Large intestine (tissue), 12 donors: ENCODE measurements at places on chromosomes 7 and 10.
A peak's percentile ranks its signal among the peaks of the same experiment; 100 is the strongest.

DNA sequence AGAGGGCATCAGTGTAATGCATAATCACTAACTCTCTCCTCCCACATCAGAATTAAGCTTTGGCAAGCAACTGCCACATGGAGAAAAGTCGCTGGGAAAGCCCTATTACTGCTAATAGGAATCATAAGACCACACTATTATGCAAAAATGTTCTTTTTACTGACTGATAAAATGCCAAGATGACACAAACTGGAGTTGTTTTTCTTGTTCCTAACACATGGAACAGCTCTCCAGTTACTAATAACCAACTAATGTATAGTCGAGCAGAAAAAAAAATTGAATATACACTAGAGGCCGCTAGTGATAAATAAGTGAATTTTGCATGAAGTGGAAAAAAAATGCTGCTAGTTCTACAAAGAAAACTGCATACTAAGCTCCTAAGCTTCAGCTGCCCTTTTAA, 165.6 kb downstream of the TPK1 start:
- peak; percentile 3 for DNase-seq

- DNase-seq = no peak
These were observed 8.6 kb downstream of the ZNF786 start for GRCh38 chr7:149081914-149082313.

GRCh38 chr10:65491799-65492198, 1434.0 kb upstream of the LRRTM3 start:
- DNase-seq = no peak

- DNase-seq = no peak
These were observed 262.2 kb upstream of the TCERG1L start for GRCh38 chr10:131573707-131574106.

- DNase-seq = no peak
These were observed 9.4 kb upstream of the KNDC1 start for GRCh38 chr10:133150656-133151055.

GRCh38 chr7:51198654-51199053, 118.0 kb downstream of the COBL start:
- DNase-seq = no peak

DNA sequence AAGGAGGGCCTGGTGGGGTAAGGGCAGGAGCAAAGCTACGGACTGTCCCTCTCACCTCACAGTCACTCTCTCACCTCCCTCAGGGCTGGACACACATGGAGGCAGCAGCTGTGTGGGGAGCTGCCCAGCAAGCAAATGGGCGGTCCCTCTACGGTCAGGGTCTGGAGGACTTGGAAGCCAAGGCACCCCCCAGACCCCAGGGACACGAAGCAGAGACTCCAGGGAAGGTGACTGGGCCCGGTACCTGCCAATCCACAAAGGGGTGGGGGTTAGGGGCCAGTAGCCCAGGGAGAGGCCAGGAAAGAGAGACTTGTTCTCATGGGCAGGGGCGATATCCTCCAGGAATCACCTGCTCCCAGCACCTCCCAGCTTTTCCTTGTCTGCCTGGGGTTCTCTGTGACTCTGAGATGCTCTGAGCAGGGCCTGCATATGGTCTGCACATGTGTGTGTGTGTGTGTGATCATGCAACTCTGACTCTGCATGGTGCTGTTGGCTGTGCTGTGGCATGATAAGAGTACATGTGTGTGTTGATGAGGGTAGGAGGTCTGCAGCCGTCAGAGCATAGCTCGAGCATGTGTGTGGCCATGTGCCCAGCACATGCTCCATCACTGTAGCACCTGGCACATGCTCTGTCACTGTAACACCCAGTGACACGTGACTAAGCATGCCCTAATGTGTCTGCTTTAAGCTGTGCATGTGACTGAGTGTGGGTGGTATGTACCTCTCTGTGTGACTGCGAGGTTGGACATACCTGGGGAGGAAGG, 4.6 kb upstream of the LDB3 start:
- no peak for DNase-seq

GRCh38 chr10:33731322-33731721, 396.9 kb upstream of the NRP1 start:
- DNase-seq = no peak

DNA sequence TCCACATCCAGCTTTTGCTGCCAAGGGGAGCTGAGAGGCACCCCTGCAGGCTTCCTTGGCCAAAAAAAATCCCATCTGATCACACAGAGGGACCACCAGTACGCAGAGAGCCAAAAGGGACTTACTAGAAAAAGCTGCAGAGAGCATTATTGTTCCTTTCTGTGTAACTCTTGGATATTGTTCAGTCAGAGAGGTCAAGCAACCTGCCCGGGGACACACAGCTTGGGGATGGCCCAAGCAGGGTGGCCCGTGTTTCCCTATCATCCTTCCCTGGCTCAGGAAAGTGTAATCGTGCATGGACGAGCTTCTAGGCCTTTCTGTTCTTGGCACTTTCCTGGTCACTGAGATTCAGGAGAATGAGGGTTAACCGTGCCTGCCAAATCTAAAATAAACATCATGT, 84.1 kb upstream of the SH2B2 start:
- DNase-seq = no peak

GRCh38 chr7:18020138-18020715, 7.4 kb downstream of the PRPS1L1 start:
- DNase-seq = no peak

DNA sequence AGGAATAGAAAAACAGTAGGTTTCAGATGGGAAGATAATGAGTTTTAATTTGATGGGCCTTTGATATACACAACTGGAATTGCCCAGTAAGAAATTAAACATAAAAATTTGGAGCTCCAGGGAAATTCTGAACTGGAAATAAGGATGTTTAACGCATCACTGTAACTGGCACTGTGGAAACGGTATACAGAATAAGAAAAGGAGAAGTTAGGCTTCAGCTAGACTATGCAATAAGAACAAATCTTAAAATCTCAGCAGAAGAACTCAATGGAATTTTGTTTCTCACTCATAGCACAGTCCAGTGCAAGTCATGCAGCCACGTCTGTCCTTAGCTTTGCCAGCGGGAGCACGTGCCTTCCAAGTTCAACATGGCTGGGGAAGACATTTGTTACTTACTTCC, 52.9 kb upstream of the FGL2 start:
- no peak for DNase-seq

DNA sequence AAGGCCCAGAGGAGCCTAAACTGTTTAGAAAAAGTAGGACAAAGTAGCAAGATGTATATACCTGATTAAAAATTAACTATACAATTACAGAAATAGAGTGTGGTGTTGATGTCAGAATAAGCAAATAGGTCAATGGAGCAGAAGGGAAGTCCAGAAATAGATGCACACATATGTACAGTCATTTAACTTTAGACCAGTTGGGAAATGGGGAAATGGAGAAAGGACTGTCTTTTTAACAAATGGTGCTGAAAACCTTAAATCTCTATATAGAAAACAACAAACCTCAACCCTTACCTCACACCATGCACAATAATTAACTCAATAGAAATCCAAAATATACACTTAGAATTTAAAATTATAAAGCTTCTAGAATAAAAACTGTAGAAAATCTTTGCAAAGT, 72.2 kb downstream of the CH25H start:
- no peak for DNase-seq

DNA sequence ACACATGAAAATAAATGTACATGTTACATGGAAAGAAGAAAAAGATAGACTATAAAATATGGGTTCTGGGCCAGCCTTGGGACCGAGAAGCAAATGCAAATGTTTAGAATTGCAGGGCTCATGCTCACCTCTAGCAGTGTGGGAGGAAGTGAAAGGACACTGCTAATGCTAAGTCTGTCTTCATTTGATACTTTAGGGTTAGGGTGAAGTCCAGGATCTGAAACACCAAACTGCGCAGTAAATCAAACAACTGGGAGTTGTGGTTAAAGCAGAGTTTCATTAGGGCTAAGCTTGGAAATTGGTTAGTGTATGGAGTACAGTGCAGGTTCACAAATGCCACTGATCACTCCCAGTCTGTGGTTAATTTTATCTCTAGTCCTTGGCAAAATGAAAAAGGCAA, 73.2 kb upstream of the PDK4 start:
- no peak for DNase-seq

DNA sequence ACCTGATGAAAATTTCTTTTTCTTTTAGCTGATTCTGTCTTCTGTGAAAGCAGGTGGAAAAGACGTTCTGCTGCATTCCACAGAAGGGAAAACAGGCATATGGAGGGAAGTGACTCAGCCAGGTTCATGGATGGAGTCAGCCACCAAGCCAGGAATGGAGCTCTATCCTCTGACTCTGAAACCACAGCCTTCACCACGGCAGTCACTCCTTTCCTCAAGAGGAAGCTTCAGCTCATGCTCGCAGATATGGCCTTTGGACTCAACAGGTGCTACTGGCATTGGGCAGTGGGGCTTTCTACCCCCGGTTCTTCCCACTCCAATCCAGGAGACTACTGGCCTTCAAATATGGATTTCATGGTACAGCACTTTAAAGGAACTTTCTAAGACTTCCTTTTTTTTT, 11.5 kb upstream of the PLAU start:
- peak; percentile 72 for DNase-seq

GRCh38 chr7:94957061-94957460, 49.7 kb downstream of the PPP1R9A start:
- peak; percentile 70 for DNase-seq

DNA sequence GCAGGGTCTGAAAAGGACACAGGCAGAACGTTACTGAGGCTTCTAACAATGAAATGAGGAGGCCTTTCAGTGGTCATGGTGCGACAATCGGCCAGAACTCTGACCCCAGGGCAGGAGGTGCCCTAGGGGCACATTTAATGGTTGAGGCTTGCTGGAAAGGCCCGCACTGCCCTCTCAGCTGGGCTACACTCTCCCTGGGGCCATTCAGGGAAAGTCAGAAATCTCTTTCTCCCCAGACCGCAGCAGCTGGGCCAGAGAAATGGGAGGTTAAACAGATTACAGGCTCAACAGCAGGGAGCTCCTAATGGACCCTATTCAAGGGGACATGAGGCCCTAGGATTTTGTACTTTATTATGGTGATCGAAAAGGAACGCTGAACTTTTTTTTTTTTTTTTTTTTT, 85.6 kb upstream of the FGFR2 start:
- DNase-seq = no peak

- no peak for DNase-seq
These were observed 5.4 kb downstream of the VIM start for GRCh38 chr10:17233286-17233991.

- DNase-seq = peak; percentile 26
These were observed 154.0 kb upstream of the C7orf33 start for GRCh38 chr7:148436571-148436970.

GRCh38 chr10:101773923-101774588, 1.9 kb downstream of the FGF8 start:
- DNase-seq = no peak

- no peak for DNase-seq
These were observed 83.9 kb upstream of the ANK3 start for GRCh38 chr10:60473557-60473956.

GRCh38 chr10:132329565-132330485, 2.2 kb upstream of the LRRC27 start:
- DNase-seq = no peak

DNA sequence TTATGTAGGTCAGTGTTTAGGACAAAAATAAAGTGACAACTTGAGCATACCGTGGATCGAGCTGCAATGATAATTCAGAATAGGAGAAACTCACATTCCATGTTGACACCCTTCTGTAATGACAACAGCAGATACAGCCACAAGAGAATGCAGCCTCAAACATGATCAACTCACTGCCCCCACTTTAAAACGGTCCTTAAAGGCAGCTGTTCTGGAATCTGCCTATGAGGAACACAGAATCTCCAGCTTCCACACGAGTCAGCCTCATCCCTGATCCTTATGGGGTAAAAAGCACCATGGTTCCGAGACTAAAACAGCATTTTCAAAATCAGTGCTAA, 32.5 kb upstream of the DAGLB start:
- DNase-seq = no peak

DNA sequence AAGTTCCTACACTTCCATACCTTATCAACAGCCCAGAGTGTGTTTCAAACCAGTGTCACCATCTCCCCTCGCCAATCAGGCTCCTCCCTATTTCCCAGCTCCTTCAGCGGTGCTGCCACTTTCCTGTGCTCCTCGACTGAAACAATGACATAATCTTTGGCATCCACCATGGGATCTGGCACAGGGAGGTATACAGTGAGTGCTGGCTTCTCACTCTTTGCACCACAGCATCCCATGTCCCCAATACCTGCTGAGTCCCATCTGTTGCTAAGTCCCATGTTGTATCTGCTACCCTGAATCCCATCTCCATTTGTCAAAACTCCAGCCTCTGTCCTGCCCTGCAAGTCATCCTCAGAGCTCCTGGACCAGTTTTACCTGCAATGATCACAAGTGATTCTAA, 15.4 kb downstream of the PAXIP1 start:
- no peak for DNase-seq

DNA sequence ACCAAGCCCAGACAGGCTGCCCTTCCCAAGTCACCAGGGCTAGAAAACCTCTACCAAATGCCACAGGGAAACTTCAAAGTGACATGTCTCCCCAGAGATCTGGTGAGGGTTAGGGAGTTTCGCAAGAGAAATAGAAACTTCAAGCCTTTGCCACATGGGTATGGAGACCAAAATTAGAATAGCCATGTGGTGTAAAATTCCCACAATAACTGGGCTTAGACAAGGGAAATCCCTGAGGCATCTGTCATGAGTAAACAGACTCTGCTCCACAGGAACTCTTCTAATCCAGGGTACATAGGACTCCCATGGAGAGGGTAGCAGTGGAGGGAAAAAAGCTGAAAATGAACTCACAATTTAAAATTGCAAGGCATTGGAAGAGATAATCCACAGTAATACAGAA, 14.3 kb downstream of the ADAM12 start:
- no peak for DNase-seq

GRCh38 chr10:8233832-8234259, 179.4 kb downstream of the GATA3 start:
- DNase-seq = no peak

- no peak for DNase-seq
These were observed 15.9 kb upstream of the PRTFDC1 start for GRCh38 chr10:24968349-24968748.

GRCh38 chr7:98511175-98511574, 105.9 kb upstream of the NPTX2 start:
- no peak for DNase-seq

- no peak for DNase-seq
These were observed 281.8 kb downstream of the KCNMA1 start for GRCh38 chr10:77355844-77356243.

- DNase-seq = no peak
These were observed 55.1 kb downstream of the CUBN start for GRCh38 chr10:17074541-17074847.

GRCh38 chr7:149367418-149368180, 93.3 kb downstream of the ZNF777 start:
- no peak for DNase-seq

DNA sequence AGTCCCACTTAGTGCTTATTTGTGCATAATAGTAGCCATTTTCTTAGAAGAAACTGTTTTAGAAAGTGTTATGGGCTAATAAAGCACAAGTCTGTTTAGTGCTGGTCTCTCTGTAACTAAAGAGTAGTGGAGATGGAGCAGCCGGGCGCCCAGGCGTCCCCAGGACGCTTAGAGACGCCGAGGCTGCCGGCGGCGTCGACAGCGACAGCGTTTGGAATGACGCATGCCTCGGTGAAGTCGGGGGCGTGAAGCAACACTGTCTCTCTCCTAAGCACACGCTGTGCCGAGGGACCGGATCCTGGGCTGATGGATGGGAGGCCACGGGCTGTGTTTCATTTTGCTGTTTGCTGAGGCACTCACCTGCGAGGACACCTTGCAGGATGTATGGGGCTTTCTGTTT, 588.6 kb upstream of the FOXK1 start:
- no peak for DNase-seq

- DNase-seq = no peak
These were observed 70.9 kb upstream of the CHST15 start for GRCh38 chr10:124164264-124164663.
